ENCODE measurements at places on chromosomes 5 and 9.

DNA sequence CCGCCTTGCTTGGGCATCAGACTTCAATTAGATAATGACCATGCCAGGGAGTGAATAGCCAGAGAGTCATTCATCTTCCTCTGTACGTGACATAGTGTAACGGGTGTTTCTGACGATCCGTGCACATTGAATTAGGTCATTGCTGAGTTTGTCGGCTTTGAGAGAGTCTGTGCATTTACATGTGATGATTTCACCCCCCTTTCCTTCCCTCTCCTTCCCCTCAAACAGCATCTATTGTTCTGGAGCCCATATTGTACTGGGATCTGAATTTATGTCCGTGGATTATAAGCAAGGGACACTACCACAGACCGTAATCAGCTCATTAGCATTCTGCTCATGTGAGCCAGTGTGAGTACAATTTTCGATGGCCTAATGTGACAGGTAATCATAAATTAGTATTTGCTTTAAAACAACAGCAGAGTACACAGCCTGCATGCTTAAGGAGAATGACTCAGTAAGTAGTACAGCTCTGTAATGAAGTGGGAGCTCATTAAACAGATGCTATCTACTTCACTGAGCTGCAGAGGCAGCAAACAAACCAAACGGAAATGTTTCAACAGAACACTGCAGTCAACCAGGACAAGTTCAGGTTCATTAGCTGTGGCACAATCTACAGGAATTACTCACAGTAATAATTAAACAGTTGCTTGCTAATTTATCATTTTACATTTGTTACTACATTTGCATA is 302.1 kb downstream of the CSNK1G3 start:
- no peak for DNase-seq

GRCh38 chr5:83000428-83000827 is 76.8 kb downstream of the TMEM167A start:
- DNase-seq = no peak

DNA sequence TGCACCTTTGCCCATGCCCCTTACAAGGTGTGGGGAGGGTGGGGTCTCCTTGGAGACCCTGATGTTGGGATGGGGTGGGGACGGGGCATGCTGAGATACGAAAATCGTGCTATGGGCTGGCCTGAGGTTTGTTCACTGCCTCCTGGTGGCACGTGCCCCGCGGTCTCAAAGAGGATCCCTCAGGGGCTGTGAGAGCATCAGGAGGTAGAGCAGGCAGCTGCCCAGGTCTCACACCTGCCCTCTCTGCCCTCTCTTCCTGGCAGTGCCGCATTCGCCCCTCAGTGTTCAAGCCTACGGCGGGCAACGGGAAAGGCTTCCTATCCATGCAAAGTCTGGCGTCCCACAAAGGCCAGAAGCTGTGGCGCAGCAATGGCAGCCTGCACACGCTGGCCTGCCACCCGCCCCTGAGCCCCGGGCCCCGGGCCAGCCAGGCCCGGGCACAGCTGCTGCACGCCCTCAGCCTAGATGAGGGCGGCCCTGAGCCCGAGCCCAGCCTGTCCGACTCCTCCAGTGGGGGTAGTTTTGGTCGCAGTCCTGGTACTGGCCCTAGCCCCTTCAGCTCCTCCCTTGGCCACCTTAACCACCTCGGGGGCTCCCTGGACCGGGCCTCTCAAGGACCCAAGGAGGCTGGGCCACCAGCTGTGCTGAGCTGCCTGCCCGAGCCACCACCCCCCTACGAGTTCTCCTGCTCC is 6.7 kb downstream of the N4BP3 start:
- no peak for DNase-seq

DNA sequence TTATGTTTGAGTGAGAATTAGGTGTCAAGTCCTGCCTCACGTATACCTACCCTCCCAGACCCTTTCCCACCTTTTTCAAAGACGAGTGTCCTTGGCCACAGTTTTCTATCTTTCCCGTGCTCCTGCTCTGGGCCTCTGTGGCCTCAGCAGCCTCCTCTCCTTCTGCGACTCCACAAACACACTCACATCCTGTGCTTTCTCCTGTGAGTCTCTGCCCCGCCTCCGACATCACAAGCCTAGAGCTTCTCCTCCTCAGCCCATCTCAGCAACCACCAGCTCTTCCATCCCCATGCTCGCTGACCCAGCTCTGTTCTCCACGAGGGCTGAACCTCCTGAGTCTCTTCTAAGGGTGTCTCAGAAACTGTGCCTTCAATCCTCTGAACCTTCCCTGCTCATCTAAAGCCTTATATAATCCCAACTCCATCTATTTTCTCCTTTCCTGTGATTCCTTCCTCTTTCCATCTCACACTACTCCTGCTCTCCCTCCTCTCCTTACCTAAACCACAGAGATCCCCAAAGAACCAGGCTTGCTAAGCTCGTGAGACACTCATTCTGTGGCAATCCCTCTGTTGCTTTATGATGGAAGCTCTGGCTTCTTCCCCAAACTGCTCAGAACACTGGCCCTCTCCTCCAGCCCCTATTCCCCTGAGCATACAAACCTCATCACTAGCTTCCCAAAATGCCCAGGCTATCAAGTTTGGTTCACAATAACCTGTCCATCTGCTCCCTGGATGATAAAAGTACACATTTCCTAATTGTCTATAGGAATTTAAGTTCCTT is 55.2 kb downstream of the RASEF start:
- no peak for DNase-seq

GRCh38 chr5:35899800-35900199 is 38.6 kb downstream of the CAPSL start:
- DNase-seq = no peak

DNA sequence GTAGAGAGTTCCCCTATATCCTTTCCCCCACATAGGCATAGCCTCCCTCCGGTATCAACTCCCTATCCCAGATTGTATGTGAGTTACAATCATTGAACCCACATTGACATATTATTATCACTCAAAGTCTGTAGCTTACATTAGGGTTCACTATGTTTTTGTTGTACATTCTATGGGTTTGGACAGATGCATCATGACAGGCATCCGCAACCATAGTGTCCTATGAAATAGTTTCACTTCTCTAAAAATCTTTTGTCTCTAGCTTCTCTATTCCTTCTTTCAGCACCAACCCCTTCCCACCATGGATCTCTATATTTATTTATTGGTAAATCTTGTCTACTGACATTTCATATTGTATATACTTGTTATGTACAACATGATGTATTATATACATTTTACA is 31.6 kb downstream of the TAF11L14 start:
- no peak for DNase-seq

DNA sequence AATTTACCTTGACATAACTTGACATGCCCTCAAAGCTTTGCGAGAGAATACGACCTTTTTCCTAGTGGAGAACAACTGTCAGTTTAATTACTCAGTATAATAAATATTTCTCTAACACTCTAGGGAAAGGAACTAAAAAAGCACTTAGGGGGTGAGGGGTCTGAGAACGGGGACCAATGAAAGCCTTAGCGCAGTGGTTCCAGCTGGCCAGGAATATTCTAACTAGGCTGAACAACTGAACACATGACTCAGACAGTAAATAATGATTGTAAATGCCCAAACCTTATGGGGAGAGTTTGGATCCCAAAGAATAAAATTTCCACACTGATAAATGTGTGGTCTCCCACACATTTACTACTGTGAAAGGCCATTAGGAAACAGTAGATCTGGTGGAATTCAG is 14.9 kb downstream of the MYO10 start:
- DNase-seq = no peak

DNA sequence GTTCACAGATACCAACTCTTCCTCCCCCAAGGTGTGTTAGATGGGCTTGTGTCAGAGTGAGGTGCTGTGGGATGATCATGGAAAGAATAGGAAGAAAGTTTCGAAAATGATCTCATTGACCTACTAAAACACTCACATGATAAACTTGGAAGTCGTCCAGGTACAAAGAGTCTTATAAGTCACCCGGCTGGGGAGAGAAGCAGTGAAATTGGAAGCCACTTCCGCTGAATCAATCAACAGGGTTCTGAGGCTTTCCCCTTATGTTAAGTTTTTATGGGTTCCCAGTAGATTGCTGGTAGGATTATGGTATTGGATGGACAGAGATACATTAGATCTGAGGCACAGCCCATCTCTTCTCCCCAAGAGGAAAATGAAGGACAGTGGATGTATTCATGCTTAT is 218.8 kb upstream of the MSX2 start:
- DNase-seq = no peak

- DNase-seq = no peak
Observed at GRCh38 chr9:134618163-134618832, 23.3 kb upstream of the COL5A1 start.

DNA sequence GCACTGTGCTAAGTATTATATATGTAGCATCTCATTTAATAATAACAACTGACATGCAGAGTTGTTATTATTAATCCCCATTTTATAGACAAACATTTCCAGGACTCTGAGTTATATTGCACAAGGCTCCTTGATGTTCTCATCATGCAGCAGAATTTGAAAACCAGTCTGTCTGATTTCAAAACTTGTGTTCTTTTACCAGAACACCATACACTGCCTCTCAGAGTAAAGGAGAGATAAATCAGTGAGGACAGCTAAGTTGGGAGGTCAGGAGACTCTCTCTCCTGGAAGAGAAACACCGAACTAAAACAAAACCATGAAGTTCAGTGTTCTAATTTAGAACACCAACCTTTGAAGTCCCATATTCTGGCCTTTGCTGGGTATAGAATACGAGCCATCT is 92.7 kb upstream of the TNC start:
- no peak for DNase-seq

DNA sequence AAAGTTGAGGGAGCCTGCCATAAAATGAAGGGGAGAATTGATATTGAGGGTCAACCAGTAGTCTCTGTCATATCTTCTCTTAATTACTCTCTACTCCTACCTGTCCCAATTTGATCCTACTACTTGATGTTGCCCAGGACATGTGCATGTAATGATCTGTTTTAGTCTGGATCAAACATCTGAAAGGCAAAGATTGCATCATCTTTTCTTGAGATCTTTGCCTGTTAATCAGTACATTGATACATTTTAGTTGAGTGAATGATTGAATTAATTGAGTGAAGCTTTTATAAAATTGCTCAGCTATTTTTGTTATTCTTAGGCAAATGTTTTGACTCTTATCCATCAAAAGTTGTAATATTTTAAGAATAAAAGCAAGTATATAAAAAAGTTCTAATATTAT is 21.7 kb downstream of the ARHGEF28 start:
- DNase-seq = no peak

DNA sequence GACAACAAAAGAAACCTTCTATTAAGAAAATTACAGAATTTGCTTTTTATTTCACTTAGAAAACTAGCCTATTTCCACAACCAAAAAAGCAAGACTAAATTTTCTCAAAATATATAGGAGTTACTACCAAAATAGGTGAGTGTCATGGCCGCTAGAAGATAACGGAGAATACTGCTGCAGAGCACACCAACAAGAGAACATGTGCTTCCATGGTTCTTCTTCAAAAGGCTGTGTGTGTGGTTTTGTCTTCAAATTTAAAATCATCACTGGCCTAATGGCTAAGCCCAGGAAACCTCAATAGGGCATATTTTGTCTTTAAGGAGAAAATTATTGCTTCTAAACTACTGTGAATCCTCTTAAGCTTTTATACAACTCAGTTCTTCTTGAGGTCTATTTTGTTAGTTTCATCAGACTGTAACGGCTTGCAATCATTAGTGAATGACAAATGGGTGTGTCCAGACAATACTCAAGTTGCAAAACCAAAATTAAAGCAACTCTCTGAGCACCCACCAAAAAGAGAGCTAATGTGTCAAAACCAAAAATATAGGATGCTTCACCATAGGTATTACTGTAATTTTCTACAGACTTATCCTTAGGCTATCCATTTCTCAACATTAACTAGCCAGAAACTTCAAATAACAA is 3.3 kb downstream of the SETX start:
- no peak for DNase-seq

- DNase-seq = no peak
Observed at GRCh38 chr9:114688379-114688778, 6.4 kb upstream of the TEX48 start.

- no peak for DNase-seq
Observed at GRCh38 chr5:34749431-34749873, 89.5 kb upstream of the TTC23L start.

GRCh38 chr5:40134883-40135520 is 544.7 kb upstream of the PTGER4 start:
- no peak for DNase-seq

GRCh38 chr9:135561391-135562234 is at the start of gene PAEP:
Gene PAEP, plus strand, starts transcription at chr9:135561756.
- DNase-seq = no peak

DNA sequence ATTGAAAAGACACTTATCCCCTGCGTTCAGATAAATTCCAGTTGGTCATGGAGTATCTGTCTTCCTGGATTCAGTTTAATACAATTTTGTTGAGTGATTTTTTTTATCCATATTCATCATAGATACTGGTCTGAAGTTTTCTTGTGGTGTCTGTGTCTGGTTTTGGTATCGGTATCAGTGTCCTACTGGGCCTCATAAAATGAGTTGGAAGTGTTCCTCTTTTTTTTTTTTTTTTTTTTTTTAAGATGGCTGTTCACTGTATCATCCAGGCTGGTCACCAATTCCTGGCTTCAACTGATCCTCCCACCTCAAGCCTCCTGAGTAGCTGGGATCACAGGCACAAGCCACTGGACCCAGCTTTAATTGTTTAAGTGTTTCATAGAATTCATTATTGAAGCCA is 2.9 kb upstream of the CAMSAP1 start:
- DNase-seq = no peak

GRCh38 chr9:122988141-122988540 is 45.3 kb upstream of the GPR21 start:
- DNase-seq = no peak

DNA sequence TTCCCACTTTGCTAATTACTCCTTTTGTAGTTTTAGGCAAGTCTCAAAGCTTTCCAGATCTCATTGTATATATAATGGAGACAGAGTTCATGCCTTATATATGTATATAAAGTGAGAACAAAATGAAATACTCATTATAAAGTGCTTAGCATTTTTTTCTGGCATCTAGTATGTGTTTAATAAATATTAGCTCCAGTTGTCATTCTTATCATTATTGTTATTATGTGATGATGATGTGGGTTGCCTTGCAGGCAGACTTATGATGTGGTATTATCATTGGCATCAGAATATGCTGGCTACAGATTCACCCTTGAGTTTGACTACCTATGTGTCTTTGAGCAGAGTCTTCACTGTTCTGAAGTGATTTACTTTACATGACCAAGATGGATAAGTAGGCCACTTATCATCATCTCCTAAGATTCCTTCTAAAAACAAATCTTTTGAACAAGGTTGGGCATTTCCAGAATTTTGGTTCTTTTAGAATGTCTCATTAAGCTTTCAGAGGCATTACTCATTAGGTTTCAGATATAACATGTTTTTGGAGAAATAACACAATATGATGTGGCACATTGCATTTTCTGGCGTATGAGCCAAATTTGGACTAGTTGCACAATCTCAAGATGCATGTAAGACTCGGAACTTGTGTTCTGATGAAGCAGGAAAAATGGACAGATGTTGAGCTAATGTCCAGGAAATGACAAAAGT is 145.6 kb upstream of the TNC start:
- DNase-seq = no peak

- no peak for DNase-seq
Observed at GRCh38 chr9:98235126-98235525, 20.3 kb downstream of the TBC1D2 start.

Measured in stimulated activated CD4-positive, alpha-beta T cell treated with anti-CD3 and anti-CD28 coated beads, Interleukin-4, amount 100 ng/mL, for 1 hour (primary cell).